Left colon (tissue), 2 donors: ENCODE measurements at places on chromosomes 1 and 21. TPM values are rescaled to one million over a fixed set of nuclear protein-coding genes. Genes with fewer than 3 reads are reported as not detected.
A peak's percentile ranks its signal among the peaks of the same experiment; 100 is the strongest.

- DNase-seq: no peak
Measured at GRCh38 chr1:212344905-212345304, 59.7 kb downstream of the PPP2R5A start.

AHDC1 gene
- total RNA-seq: 25.2 TPM

GRCh38 chr1:166852918-166853317 lies 13.6 kb downstream of the POGK start:
- DNase-seq: no peak

DNA sequence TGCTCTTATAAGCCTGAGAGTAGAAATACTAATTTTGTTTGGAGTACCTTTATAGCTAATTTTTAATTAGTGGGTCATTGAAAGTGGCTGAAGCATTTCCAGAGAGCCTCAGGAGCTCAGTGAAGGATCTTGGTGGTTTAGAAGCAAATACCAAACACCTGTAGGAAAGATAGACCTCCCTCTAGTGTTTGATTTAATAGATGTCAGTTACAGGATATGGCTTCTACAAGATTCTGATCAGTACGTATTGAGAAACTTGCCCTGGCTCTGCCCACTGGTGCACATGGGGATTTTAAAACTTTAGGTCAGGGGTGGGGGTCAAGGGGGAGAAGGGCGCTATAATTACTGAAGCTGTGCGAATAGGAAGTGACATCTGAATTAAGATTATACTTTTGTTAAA lies 122.2 kb downstream of the POU2F1 start:
- no peak for DNase-seq

GRCh38 chr1:183234660-183235476 lies 48.8 kb downstream of the LAMC2 start:
- peak; percentile 25 for DNase-seq

GRCh38 chr1:25906644-25907300 lies 553 bp upstream of the STMN1 start:
- no peak for DNase-seq

DNA sequence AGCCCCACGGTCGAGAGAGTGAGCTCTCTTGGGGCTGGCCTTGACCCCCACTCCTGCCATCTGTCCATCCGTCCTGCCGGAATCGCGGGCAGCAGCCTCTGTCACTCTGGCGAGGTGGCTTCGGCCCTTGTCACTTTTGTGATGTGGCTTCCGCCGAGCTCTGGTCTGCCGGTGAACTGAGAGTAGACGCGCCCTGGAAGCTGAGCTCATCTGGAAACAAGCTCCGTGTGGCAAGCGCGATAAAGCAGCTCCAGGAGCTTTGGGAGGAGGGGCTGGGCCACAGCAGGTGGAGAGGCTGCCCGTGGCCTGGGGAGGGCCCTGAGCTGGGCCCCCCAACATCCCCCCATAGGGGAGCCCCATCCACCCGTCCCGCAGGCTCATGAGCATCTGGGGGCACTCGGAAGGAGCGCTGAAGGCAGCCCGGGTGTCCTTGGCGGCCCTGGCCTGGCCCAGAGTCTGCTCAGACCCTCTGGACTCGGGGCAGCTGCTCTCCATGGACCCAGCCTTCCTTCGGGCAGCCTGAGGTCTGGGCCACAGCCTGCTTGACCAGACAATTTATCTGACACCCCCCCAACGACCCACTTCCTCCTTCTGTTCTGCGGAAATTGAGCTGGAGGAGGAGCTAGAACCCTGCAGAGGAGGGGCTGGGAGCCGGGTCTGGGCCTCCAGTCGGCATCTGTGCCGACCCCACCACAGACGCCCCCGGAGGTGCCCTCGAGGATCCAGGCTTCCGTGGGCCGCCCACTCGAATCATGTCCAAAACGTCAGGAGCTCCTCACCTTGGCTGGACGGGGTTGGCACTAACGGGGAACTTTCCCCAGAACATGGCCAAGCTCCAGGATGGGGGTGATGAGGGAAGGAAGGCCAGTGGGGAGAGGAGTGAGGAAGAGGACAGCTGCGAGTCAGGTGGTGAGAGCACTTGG lies 59.1 kb downstream of the SLC19A1 start:
- DNase-seq: no peak

DNA sequence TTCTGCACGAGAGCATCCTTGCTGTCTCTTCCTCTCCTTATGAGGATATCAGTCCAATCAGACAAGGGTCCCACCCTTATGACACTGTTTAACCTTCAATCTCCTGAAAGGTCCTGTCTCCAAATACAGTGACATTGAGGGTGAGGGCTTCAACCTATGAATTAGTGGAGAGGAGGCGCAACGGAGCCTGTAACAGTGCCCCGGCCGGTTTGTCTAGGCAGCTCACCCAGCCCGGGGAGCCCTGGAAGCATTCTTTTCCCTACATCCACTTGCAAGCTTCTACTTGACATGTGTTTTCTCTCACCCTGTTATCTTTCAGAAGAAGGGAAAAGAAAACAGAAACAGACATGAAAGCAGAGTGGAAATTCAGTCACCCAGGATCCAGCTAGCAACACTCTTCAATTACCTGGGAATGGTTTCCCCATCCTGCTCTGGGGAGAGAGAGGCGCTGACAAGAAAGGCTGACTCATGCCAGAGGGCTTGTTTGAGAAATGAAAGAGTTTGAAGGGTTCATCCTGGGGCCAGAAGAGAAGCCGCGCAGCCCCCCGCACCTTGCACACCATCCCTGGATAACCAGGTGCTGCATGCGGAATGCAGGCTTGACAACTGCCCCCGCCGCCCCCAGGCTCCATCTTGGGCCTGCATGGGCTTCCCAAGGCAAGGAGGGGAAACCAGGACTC lies 394.9 kb downstream of the NPHP4 start:
- no peak for DNase-seq

GRCh38 chr1:162207862-162208261 lies 138.4 kb downstream of the NOS1AP start:
- no peak for DNase-seq

GRCh38 chr1:59212706-59213105 lies 84.2 kb upstream of the FGGY start:
- no peak for DNase-seq

DNA sequence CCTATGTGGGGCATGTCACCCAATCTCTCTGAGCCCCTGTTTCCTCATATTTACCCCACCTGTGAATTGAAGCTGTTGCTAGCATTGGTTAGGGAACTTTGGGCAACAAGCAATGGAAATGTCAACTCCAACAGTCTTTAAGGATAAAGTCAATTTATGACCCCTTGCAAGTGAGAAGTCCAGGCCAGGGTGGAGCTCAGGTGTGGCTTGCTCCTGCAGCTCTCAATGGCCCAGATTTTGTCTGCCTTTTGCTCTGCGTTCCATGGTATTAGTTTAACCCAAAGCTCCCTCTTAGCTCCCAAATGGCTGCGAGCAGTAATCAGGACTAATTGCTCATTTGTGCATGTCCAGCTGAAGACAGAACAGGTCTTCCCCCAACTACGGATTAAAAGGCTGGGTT lies 70.4 kb upstream of the ABCG1 start:
- no peak for DNase-seq

- DNase-seq: no peak
Measured at GRCh38 chr1:31447210-31447609, 34.2 kb downstream of the SERINC2 start.

LMX1A gene
- 0.73 TPM for total RNA-seq

DNA sequence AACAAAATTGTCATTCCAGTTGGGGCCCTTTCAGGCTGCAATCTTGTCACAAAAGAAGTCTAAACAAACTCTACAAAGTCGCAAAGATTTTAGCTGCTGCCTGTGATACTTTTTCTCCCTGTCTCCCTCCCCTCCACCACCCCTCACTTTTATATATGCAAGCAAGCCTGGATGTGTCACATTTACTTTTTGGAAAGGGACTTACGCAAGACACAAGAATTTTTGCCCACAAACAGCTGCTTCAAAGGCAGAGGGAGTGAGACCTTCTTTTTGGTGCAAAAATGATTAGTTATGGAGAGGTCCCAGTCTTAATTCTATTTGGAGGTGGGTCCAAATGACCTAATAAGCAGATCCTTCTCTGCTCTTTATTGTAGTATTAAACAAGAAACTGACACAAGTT lies 22.9 kb upstream of the RALGPS2 start:
- DNase-seq: no peak

- no peak for DNase-seq
Measured at GRCh38 chr1:75092141-75092540, 42.0 kb upstream of the LHX8 start.

DNA sequence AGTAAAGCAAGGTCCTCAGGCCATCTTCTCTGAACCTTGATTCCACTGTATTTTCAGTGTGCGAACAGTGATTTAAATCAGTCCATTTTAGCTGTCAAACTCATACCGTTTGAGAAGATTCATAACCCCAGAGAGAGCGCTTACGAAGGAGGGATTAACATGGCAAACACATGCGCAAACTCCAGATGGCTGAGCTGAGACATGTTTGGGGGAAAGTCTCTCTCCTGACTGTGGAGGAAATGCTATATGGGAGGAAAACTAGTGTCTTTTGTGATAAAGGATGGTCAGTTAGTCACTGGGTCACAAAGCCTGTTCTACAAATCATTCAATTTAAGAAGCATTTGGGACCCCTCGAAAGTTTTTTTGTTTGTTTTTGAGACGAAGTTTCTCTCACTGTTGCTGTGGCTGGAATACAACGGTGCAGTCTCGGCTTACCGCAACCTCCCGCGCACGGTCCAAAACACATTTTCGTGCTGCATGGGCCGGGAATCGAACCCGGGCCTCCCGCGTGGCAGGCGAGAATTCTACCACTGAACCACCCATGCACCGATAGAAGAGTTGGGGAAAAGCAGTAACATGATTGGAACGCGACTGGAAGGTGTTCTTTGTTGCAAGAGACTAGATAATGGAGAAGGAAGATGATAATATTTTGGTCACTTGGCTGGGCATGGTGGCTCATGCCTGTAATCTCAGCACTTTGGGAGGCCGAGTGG lies 58.4 kb upstream of the CXADR start:
- no peak for DNase-seq

ATP1A4 gene
- not detected for total RNA-seq

DNA sequence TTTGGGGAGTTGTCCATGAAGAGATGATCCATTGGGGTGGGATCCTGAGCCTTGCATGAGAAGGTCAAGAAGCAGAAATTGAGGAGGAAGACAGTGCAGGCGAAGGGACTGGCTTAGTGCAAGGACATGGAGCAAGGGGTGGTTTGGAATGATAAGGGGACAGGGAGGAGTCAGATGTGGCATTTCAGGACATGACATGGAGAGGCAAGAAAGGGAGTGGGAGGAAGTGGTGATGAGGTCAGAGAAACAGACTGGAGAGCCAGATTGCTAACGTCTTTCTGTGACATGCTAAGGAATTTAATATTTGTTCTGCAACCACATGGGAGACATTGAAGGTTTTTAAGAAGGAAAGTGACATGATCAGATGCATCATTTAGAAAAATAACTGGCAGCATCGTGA lies 346.8 kb upstream of the FMN2 start:
- DNase-seq: no peak

DNA sequence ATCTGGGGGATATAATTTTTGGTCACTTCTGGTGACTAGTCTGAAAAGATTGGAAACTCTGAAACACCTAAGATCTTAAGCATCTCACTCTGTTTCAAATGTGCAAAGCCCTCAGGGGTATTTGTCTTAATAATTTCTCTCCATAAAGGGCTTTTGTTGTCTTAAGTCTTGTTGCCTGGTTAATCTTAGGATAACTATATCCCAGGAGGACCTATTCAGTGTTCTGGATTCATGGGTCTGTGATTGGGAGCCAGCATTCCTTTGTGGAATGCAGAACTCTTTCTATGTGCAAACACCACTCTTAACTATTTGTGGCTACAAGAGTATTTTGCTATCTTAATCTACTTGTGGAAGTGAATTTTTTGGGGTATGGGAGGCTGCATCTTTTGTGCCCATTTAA lies 1573.0 kb upstream of the PRMT6 start:
- DNase-seq: no peak

DNA sequence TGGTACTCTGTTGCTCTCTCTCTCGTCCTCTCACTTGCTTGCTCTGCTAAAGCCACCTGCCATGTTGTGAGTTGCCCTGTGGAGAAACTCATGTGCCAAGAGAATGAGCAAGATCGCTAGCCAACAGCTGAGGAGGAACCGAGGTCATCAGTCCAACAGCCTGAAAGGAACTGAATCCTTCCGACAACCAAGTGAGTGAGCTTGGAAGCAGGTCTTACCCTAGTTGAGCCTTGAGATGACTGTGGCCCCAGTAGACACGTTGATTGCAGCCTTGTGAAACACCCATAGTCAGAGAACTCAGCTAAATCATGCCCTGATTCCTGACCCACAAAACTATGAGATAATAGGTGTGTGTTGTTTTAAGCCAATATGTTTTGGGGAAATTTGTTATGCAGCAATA lies 48.1 kb upstream of the BACH1 start:
- DNase-seq: no peak

IL12RB2 gene
- total RNA-seq: 0.82 TPM

DNA sequence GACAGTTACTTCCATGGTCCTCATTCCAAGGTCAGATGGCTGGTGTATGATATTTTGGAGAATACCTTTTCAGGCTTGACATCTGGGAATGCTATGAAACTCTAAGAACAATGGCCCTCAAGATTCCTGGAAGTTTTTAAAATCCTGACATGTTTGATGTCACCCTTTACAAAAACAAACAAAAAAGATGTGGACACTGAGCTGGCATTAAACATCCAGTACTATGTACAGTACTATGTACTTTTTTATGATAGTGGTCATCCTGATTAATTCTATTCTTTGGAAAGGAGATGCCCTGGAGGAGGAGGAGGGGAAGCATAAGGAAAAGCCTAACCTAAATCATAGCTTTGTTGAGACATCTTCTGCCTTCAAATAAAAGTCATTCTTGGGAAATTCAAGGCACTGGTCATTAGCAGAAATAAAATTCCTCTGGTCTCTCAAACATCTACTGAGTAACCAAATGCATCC lies 235.4 kb downstream of the HMCN1 start:
- DNase-seq: no peak

SH3BGRL3 gene
- total RNA-seq: 401 TPM

CASQ2 gene
- total RNA-seq: 6.6 TPM

C1orf141 gene
- not detected for total RNA-seq

- DNase-seq: peak; percentile 51
Measured at GRCh38 chr1:43363283-43363934, 4.4 kb downstream of the ELOVL1 start.

- DNase-seq: no peak
Measured at GRCh38 chr1:172949096-172949495, 101.6 kb downstream of the TNFSF18 start.

GRCh38 chr1:29258976-29259801 lies 22.9 kb downstream of the PTPRU start:
- DNase-seq: no peak

DNA sequence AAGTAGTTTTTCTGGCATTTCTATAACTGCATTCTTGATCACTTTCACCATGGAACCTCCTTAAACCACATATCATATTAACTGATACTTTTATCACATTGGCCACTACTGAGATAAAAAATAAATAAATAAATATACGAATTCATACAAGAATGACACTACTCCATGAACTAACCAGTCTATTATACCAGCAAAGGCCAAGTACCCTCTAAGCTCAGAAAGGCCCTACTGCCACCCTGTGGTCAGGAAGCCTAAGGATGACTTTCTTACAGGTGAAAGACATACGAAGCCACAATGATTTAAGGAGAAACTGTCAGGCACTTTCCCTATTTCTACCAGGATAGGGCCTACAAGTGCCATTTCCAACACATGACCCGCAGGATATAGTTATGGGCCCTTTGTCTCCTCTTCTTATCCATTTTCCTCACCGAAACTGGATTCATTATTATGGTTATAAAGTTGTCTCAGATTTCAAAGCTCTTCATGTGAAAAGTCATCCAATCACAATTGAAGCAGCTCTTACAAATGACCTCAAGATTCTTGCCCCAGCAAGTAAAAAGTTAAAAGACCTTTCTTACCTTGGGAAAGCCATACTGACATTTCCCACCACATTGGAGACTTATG lies 23.9 kb downstream of the DNAJC8 start:
- peak; percentile 73 for DNase-seq
